Stimulated activated CD8-positive, alpha-beta memory T cell treated with anti-CD3 and anti-CD28 coated beads, Interleukin-4, amount 100 ng/mL, for 24 hours (primary cell): ENCODE measurements at places on chromosomes 2 and 18.

DNA sequence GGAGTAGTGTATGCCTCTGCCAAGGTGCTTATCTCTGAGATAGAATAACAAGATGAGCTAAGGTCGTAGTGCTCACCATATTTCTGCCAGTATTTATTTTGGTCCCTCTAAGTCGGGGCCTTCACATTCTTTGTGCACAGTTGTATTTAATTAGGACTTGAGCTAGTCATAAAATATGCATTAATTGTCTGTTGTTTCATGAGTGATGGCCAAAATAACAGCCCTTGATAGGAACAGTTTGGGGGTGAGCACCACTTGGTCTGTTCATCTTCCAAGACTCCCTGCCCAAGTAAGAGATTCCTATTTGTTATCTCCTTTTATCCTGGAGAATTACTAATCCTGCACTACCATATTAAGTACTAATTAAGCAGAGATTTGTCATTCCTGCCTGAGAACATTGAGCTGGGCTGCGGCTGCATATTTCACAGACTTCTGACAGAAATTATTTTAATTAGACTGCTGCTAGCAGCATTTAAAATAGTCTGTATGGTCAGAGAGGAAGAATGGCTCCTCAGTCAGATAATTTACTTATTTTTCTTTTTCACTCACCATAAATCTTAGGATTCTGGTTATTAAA is 435.1 kb downstream of the MTX2 start:
- DNase-seq: no peak

- no peak for DNase-seq
These were observed 140.8 kb downstream of the DDX1 start for GRCh38 chr2:15732341-15733077.

- peak; percentile 80 for DNase-seq
These were observed 6.7 kb downstream of the SP9 start for GRCh38 chr2:174341293-174341994.

GRCh38 chr2:223108351-223109050 is 56.5 kb downstream of the KCNE4 start:
- no peak for DNase-seq

- no peak for DNase-seq
These were observed 1.1 kb upstream of the HIBCH start for GRCh38 chr2:190320696-190321095.

DNA sequence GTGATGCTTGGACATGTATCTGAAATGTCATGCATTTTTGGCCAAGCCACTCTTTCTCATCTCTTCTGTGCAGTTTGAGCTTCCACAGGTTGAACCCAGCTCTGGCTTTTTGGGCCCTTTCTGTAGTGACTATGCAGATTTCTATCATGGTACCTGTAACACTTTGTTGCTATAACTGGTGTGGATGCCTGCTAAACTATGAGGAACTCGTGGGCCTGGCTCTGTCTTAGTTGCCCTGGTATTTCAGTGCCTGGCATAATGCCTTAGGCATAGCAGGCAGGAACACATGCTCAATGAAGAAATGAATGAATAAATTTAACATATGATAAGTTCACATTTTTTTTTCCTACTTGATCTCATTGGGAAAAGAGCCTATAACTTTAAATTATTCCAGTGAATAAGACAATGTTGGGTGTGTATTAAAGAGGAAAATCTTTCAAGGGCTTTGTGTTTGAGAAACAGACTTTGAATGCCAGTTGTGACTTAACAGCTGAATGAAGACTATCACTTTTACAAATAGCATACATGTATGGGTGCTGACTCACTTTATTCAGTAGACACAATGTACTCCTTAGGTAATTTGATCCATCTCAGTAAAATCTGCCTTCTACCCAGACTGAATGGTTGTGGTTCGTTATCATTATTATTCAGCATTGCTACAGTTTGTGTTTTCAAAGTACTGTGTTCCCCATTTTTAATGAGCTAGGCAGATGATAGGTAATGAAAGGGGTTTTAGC is 86.4 kb upstream of the MAP4K3 start:
- DNase-seq: no peak

DNA sequence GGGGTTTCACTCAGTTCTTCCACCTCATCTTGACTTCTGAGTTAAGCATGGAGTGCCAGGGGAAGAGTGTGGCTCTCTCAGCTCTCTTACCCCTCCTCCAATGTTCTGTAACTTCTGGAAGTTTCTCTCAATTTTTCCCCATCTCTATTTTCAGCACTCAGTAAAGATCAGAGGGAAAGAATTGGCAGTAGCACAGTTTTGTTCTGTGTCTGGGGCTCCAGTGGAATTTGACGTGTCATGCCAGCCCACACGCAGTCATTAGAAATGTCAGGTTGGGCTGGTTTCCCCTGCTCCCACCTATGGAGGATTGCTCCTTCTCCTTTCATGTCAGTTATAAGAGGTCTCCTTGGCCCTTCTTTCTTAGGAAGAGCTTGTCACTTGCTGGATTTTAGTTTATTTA is 104.6 kb upstream of the COL3A1 start:
- DNase-seq: no peak
